ENCODE measurements at places on chromosomes 3 and 15. TPM values are rescaled to one million over a fixed set of nuclear protein-coding genes. Genes with fewer than 3 reads are reported as not detected.

The ETV5 gene
- total RNA-seq, result 14.2 TPM

The CCR9 gene
- total RNA-seq, result not detected

The CHMP2B gene
- 31.5 TPM for total RNA-seq

The GRM7 gene
- not detected for total RNA-seq

The SEC22C gene
- total RNA-seq, result 39.2 TPM

The LTF gene
- not detected for total RNA-seq

The SLC9C1 gene
- total RNA-seq, result not detected

The HIGD2B gene
- total RNA-seq, result not detected
